Fibroblast of skin of left quadriceps (primary cell): ENCODE measurements at places on chromosomes 5 and 9.

DNA sequence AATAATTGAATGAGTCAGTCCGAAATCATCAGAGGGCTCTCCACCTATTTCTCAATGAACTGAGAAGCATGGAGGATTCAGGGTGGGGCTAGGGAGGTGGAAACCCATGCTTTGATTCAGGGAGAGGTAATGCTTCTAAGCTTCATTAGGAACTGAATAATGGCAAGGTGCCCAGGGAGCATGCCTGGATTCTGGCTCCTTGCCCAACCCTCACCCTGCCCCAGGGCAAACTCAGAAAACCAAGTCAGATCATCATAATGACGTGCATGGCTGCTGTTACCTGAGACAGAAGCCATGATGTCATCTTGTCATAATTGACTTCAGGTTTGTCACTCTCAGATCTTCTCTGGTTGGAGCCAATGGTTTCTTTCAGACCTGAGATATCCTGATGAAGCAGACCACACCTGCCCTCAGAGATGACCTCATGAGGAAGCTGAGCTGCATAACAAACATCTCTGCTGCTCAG lies 199.6 kb downstream of the SYK start:
- DNase-seq, result no peak

GRCh38 chr5:156019571-156020180 lies 307.3 kb upstream of the SGCD start:
- no peak for DNase-seq

- DNase-seq, result peak; percentile 44
Measured at GRCh38 chr9:114214181-114214580, 58.8 kb downstream of the COL27A1 start.

DNA sequence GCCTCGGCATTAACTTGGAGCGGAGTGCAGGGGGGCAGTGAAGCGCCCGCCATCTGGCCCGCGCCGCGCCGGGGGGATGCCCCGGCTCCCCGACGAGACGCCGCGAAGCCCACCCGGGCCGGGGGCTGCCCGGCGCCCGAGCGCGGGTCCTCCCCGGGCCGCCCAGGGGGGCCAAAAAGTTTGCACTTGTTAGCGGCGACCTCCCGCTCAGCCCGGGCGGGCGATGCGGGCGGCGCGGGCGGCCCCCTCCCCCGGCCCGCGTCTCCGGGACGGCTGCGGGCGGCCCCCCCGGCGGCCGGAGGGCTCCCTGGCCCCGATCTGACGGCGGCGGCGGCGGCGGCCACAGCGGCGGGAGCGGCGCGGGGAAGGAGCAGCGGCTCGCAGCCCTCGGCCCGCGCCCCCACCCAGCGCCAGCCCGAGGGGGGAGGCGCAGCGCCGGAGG lies at the start of gene NTNG2:
TSS of gene NTNG2 (plus strand) at position 316 of the 442 bp plus-strand sequence. CDS start 4,774 bp downstream, outside the sequence.
- no peak for DNase-seq

DNA sequence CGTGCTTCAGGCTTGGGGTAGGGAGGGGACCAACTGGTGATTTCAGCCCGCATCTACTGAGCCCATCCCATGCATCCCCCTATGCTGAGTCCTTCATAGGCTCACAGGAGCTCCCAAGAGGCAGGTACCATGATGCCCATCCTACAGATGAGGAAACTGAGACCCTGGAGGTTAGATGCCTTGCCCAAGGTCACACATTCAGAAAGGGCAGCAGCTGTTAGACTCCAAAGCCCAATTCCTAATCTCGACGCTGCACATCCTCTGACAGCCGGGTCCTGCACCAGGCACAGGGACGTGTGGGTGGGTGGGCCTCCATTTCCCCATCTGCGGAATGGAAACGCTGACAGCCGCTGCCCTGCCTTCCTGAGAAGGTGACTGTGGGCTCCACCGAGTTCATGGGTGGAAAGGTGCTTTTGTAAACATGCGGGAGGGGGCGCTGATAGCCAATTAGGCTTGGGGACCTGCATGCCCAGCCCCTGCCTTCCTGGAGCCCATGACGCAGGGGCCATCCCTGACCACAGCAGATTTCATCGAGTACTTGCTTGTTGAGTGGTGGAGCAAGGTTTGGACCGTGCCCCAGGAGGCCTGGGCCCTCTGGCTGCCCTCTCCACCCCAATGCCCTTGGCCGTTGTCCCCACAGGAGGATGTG lies 2.2 kb downstream of the DNM1 start:
- no peak for DNase-seq

DNA sequence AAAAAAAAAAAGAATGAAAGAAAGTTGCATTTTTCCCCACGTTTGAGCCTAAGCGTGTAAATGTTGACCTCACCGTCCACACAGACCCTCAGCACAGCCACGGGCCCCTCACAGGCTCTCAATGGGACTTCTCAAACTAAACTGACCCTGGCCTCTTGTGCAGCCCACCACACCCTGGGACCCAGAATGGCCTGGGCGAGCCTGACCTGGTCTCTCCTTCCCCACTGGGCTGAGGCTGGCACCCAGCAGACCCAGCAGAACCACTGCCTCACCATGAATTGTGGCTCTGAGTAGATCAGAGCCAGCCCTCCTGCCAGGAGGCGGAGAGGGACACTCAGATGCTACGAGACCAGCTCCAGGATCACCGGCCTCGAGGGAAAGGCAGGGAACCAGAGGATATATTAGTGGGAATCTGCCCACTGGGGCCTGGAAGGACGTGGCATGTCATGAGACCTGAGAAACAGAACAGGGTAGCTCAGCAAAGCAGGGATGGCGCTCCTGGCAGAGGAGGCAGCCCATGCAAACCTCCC lies 124.4 kb downstream of the ZNF354C start:
- no peak for DNase-seq

- DNase-seq, result peak; percentile 98
Measured at GRCh38 chr5:141508798-141509611, 20.1 kb downstream of the PCDHGC5 start.
